Activated CD4-positive, alpha-beta T cell treated with anti-CD3 and anti-CD28 coated beads for 48 hours (primary cell): ENCODE measurements at places on chromosomes 4 and X.

GRCh38 chr4:186566068-186566467, 10.7 kb upstream of the MTNR1A start:
- no peak for DNase-seq

- no peak for DNase-seq
Measured at GRCh38 chr4:111228396-111228795, 605.5 kb upstream of the PITX2 start.

- no peak for DNase-seq
Measured at GRCh38 chr4:165874072-165874790, 1.2 kb downstream of the TLL1 start.

- peak; percentile 5 for DNase-seq
Measured at GRCh38 chr4:141132709-141133145, 542 bp downstream of the RNF150 start.

DNA sequence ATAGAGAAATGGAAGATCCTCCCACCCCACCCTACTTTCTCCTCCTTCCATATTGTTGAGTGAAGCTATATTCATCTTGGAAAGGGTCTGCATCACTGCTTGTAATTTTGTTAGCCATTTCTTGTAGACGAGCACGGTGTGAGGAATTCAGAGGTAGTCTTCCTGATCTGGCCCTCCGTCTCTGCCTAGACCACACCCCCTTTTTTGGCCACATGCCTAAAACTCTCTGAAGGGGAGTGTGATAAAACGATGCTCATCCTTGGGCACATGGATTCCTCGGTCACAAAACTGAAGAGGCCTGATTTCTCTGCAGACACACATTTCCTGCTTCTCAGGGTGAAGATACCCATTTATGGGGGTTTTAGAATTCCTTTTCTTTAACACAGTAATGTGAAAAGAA, 182.8 kb downstream of the LARP7 start:
- no peak for DNase-seq

- DNase-seq, result no peak
Measured at GRCh38 chr4:182944484-182945213, 27.5 kb upstream of the DCTD start.

DNA sequence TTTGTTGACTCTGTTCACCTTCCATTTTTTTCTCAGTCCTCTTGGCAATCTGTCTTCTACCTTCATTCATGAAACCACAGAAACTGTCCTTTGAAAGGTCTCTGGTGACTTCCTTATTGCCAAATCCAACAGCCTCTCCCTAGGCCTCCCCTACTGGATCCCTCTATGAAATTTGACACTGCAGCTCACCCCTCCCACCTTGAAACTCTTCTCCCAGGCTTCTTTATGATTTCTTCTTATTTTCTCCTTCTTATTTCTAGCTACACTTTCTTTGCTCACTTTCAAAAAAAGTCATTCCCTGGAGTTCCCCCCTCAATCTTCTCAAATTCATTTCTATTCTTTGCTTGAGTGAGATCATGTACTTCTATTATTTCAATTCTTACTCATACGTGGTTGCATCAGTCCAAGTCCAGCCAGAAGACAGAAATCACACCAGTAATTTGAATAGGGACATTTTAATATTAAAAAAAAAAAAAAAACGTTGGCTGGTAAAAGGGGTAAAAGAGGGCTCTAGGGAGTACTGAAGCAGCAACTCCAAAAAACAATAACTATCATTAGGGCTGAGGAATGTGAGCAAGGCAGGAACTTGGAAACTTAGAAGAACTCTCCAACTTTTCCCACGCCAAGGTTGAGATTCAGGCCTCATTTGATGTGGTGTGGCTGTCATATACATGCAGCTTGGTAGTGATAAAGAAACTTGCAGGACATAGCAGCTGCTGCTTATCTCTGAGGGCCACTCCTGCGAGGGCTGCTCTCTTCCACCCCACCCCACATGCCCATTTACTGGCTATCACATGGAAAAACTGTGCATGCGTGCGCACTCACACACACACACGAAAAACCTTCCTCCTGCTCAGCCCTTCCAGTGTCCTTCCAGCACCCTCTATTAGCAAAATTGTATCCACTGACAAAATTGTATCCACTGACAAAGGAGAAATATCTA, 169.8 kb upstream of the GALNT7 start:
- DNase-seq, result no peak

- no peak for DNase-seq
Measured at GRCh38 chr4:174352061-174352819, 68.5 kb downstream of the CEP44 start.
